ENCODE measurements at places on chromosomes 6 and 20. TPM values are rescaled to one million over a fixed set of nuclear protein-coding genes. Genes with fewer than 3 reads are reported as not detected.
A peak's percentile ranks its signal among the peaks of the same experiment; 100 is the strongest.

DNA sequence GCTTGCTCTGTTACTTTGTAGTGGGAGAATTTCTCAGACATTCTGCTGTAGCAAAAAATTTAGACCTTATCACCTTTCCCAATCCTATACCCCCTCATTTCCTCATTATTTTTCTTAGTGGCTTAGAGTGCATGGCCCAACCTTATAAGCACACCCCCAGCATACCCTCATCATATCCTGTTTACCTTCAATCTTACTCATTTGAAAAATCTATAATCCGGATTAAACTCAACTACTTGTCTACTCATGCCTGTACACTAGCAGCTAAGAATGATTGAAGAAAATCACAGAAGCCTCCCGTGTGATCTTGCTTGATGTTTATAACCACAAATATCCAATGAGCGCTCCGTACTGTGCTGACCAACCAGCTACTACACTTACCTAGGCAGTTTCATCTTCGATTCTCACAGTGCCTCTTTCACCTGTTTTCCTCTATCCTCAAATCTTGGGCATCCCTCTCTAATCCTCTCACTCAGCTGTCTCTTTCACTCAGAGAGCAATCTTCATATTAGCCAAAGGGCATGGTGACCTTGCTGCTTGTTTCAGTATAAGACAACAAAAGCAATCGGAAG is 36.6 kb downstream of the AIG1 start:
- peak; percentile 85 for DNase-seq

- peak; percentile 49 for DNase-seq
Observed at GRCh38 chr20:51014797-51015722, 7.8 kb downstream of the KCNG1 start.

DNA sequence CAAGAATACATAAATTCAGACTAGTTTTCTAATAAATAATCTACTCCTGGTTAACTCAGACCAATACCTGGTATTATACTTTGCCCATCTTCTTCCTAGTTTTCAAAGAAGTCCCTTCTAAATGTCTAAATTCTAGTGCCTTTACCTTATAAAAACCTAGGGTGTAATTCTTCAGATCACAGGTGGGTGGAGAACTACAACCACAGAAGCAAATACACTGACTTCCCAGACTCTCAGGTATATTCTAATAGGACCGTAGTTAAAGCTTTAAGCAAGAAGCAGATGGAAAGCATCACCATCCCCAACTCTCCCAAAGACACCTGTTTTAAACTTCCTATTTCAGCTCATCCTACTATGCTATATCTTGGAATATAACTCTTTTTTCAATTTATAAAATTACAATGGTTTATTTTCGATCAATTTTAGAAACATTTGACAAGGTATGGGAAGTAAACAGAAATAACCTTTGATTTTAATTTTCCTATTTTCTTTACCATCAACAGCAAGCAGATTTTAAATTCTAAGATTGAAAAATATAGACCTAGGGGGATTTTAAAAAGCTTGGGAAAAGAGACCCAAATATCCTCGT is 15.8 kb downstream of the MAN1A1 start:
- DNase-seq: peak; percentile 54

DNA sequence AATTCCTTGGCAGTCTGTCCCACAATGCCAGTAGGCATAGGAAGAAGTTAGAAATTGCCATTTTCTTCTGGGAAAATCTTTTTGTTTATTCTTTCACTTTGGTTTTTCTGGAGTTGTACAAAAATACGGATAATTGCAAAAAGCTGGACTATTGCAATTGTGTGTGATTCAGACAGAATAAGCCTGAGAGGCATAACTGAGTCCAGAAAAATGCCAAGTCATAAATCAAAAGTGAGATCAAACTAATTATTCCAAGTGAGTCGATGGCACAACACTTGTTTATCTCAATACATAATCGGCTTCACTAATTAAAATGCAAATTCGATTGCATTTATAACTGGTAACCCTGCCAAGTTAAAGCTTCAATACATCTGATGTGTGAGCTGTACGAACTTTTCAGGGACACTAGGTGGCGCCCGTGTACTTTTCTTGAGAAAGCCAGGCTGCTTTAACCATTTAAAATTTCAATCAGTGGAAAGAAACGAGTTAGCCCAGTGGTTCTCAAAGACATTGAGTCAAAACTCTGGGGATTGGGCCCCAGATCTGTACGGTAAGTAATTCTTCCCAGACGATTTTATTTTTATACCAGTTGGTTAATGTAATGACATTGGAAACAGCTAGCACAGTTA is 102.6 kb downstream of the LAMP5 start:
- DNase-seq: peak; percentile 51

DNA sequence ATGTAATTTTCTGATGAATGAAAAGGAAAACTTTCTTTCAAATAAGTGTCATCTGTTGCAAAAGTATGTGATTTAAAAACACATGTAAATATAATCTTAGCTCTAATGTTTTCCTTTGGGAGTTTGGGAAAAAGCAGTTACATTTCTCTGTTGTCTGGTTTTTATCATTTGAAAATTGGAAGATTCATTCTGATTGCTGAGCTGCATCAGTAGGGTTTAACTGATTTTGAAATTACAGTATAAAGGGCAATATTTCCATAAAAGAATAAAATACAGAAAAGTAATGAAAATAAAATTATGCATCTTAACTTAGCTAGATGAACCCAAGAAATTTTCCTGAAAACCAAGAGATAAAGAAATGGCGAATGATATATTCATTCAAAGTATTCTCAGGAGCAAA is 57.8 kb downstream of the MAP7 start:
- no peak for DNase-seq

DNA sequence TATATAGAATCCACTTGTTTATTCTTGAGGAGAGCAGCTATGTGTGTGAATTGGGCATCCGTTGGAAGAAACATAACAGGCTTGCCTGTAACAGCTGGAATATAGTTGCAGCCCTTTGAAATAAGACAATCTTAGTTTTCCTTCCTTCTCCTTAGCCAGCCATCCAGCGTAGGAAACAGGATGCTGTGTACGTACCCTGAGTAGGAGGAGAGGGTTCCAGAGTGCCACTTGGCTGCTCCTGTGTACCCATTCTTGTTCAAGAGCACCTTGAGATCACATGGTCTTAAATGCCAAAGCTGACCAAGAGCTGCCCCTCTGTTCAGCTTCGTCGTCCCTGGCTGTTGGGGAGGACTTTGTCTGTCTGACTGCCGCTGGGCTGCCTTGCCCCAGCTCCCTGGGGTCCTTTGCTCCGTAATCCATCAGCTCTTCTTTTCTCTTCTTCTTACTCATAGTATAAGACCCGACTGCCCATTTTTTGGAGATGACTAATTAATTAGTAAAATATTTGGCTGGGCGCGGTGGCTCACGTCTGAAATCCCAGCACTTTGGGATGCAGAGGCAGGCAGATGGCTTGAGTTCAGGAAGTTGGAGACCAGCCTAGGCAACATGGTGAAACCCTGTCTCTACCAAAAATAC is 49.0 kb downstream of the RREB1 start:
- DNase-seq: peak; percentile 44

- no peak for DNase-seq
Observed at GRCh38 chr6:57097596-57097995, 7.6 kb downstream of the ZNF451 start.

- DNase-seq: peak; percentile 81
Observed at GRCh38 chr6:22320750-22321149, 23.9 kb upstream of the PRL start.

GRCh38 chr6:72939004-72939403 is 286.3 kb downstream of the KHDC1L start:
- DNase-seq: no peak

GRCh38 chr6:134943522-134944111 is 6.3 kb downstream of the ALDH8A1 start:
- DNase-seq: no peak

DNA sequence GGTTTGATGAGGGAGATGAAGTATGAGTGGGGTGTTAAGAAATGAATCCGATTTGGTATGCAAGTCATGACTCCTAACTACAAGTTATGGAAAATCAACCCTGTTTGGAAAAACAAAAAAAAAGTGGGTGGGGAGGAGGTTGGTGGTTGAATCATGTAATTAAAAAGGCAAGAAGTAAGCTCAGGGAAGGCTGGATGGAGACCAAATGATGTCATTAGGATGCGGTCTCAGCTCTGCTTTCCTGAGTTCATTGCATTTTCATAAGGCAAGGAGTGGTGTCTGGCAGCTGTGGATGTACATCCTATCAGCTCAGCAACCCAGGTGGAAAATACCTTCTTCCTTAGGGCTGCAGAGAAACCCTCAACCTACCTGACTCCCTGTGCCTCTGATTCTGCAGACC is 60.4 kb upstream of the AKAP12 start:
- DNase-seq: peak; percentile 38

DNA sequence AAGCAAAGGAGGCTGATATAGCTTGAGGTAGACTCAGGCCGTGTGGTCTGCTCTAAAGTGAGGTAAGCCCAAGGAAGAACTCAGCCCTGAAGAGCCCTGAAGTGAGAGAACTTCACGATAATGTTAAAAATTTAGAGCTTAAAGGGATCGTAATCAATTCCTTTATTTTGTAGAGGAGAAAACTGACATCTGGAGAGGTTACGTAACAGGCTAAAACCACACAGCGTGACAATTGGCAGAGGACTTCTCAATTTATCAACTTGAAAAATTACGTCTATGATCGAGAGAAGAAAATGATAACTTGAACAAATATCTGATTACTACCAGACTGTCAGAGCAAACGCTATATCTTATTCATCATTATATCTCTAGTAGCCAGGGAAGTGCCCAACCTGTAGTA is 121.8 kb upstream of the FOXO3 start:
- no peak for DNase-seq

- DNase-seq: no peak
Observed at GRCh38 chr20:37833221-37833896, 69.6 kb upstream of the VSTM2L start.

DNA sequence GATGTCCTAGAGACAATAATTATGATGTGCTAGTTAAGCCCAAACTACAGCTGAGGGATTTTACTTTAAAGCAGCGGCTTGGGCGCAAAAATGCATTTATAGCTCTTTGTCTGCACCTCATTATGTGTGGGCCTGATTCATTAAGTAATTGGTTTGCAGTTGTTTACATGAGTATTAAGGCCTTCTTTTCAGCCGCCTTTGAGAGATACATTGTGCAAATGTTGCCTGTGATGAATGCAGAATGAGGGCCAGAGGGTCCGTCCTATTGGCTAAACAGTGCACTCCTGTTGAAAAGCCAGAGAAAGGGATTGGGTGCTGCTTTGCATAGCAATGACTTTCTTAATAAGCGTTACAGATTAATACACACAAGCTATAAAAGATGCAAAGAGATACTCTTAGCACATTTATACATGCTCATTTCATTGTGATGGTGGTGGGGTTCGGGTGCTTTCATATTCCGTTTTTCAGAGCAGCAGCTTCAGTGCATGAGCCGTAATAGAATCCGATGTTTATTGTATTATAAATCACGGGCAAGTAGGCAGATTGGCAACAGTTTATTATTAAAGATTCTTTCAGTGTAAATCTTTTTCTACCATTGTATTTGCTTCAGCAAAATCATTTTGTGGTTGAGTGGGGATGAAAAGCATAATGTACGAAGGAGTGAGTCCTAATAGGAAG is 68.2 kb upstream of the XRN2 start:
- no peak for DNase-seq

DNA sequence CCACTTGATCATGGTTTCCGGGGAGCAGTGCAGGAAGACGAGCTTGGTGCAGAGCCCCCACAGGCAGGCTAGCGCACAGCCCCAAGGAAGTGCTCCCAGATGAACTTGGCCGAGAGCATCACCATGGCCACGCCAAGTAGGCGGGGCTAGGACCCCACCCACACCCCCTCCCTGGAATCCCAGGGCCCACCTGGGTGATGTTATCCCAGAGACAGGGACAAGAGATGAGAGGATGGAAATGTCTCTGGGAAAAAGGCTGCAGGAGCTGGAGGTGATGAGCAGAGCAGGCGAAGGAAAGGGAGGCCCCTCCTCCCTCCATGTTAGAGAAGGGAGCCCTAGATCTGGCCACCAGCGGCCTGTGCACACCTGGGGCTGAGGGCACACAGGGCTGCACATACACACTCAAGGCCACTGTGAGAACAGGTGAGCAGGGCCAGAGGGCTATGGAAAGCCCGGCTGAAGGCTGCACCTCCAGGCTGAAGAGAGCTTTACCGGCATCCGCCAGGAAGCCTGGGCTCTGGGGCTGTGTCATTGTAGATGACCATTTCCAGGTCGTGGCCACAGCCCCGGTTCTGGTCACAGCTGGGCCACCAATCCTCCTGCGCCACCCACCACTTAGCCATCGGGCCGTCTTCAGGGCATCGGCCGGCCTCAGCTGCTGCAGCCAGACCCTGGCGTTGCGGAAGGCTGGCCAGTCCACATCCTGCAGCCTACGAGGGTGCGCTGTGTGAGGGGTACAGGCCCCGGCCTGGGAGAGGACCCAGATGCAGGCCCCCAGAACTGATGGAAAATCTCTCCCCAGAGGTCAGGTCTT is 24.9 kb downstream of the NPEPL1 start:
- DNase-seq: no peak

GRCh38 chr6:123462152-123462551 is 174.6 kb downstream of the TRDN start:
- DNase-seq: no peak

DNA sequence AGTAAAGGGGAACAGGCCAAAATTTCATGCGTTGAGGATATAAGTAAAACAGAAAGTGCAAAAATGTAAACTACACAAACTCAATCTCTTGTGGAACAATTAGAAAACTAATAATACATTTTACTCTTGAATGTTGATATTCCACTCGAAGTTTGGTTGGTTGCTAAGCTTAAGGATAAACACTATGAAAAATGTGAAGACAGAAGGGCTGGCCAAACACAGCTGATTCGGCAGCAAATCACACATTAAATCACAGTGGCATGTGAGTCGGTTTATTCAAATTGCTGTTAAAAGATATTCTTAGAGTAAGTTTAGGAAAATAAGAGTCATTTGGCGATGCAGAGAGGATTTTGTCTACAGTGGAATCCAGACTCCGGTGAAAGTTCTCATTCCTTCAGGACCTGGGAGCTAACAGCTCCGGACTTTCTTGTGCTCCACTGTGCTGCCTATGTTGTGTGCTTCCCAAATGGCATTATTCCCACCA is 1.4 kb upstream of the EPM2A start:
- peak; percentile 16 for DNase-seq

DNA sequence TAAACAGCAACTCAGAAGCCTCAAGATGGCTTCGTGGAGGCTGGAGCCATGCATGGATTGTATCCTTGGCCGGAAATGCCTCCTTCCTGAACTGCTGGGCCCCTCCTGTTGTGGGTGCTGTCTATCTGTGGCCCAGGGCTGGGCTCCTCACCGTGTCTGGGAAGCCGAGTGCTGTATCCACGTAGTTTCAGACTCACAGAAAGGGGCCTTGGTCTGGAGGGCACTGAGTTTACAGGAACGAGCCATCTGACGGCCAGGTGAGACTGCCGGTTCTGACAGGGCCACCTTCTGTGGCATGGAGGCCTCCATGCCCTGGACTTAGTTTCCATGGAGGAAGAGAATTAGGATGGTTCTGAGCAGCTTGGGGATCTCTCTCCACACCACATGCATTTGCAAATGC is 142.2 kb downstream of the ERMARD start:
- no peak for DNase-seq

- peak; percentile 64 for DNase-seq
Observed at GRCh38 chr6:98845211-98846020, 11.0 kb downstream of the POU3F2 start.

Gene SPEF1
- total RNA-seq: not detected

Gene DNMT3B
- total RNA-seq: 0.79 TPM

Gene MRS2
- total RNA-seq: 24.0 TPM

Gene HEY2
- not detected for total RNA-seq
